ENCODE measurements at places on chromosomes 6 and 20.

- H3K27me3 ChIP-seq: no peaks in the 10 kb centered on the region
- no peak for DNase-seq
- H3K4me1 ChIP-seq: no peaks in the 10 kb centered on the region
- H3K36me3 ChIP-seq: no peaks in the 10 kb centered on the region
- no peak overlapping the region for H3K27ac ChIP-seq
- H3K4me3 ChIP-seq: no peak overlapping the region
These were observed 628.1 kb upstream of the CITED2 start for GRCh38 chr6:140002396-140003022.

- no peak overlapping the region for H3K27ac ChIP-seq
- DNase-seq: no peak
- no peak overlapping the region for H3K4me3 ChIP-seq
- H3K4me1 ChIP-seq: no peaks in the 10 kb centered on the region
- no peaks in the 10 kb centered on the region for H3K36me3 ChIP-seq
These were observed 984 bp downstream of the TFAP2C start for GRCh38 chr20:56630086-56630493.

- no peaks in the 10 kb centered on the region for H3K36me3 ChIP-seq
- no peak overlapping the region for H3K27ac ChIP-seq
- H3K4me1 ChIP-seq: peaks cover 13% of the 10 kb centered on the region
- no peak for DNase-seq
These were observed 9.2 kb upstream of the LY86 start for GRCh38 chr6:6579281-6579680.

- DNase-seq: no peak
- H3K27me3 ChIP-seq: no peaks in the 10 kb centered on the region
- no peaks in the 10 kb centered on the region for H3K36me3 ChIP-seq
- no peaks in the 10 kb centered on the region for H3K4me1 ChIP-seq
These were observed 73.2 kb downstream of the INSM1 start for GRCh38 chr20:20440886-20441658.

DNA sequence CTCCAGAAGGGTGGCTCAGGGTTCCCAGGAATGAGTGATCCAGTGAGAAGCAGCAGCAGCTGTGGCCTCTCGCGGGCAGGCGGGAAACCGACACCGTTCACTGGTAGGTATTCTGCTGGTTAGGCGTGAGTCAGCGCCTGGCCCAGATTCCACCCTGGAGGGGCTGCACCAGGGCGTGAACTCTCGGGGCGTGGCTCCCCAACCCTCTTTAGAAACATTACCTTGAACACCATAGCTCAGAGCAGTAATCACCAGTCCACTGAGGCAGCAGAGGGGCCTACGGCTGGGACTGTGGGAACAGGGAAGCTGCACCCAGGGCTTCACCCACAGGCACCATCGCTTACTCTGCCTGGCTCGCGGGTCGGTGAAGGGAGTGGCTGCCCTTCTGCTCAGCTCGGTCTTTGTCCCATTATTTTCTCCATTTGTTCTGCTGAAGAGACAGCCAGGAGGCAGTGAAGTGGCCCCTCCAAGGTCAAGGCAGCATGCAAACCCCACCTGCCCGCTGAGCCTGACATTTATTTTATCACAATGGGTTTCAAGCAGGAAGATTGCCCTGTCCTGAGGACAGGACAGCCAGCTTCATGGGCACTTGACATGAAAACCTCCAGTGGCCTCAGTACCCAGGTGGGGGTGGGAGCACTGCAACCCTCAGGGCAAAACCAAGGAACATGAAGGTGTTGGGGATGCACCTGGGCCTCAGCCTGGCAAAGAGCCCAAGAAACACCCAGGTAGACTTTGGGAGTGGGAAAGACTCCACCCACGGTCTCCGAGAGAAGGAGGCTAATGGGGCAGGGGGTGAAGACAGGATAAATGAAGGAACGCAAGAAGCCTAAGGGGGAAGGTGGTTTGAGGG, 51.0 kb upstream of the CD93 start:
- H3K36me3 ChIP-seq: no peaks in the 10 kb centered on the region
- DNase-seq: no peak
- no peak overlapping the region for H3K27ac ChIP-seq
- no peaks in the 10 kb centered on the region for H3K4me1 ChIP-seq
- H3K4me3 ChIP-seq: no peak overlapping the region
- no peaks in the 10 kb centered on the region for H3K27me3 ChIP-seq

- no peak overlapping the region for H3K4me3 ChIP-seq
- H3K27me3 ChIP-seq: no peaks in the 10 kb centered on the region
- H3K27ac ChIP-seq: peak overlapping the region; percentile 47
- peaks cover 32% of the 10 kb centered on the region for H3K36me3 ChIP-seq
These were observed 31.7 kb downstream of the SAMHD1 start for GRCh38 chr20:36919715-36920333.
